ENCODE measurements at places on chromosomes 16 and 17.

DNA sequence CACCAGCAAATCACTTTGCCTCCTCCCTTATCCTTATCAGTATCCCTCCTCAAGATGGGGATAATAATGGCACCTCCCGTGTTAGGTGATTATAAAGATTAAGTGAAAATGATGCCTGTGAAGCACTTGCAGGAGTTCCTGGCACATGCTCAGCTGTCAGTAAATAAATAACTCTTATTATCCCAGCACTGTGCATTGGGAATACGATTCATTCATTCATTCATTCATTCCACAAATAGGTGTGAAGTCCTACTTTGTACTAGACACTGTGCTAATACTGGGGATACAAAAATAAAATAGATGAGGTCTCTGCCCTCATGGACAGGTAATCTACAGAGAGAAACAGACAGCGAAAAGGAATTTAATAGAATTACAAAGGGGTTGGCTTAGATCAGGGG lies 2.0 kb downstream of the XYLT2 start:
- DNase-seq = no peak

DNA sequence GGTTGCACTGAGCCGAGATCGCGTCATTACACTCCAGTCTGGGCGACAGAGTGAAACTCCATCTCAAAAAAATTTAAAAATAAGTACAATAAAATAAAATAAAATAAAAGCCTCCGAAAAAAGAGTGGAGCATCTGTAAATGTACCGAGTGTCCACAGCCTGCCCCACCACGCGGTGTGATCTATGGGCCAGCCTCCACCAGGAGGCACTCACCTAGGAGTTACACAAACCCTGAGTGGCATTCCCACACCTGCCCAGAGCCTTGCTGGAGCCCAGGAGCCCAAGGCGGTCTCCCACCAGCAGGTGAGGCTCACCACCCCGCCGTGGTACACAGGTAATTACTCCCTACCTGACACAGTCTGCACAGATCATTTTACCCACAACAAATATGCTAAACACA lies 183.2 kb downstream of the ZNF423 start:
- no peak for DNase-seq

GRCh38 chr17:59832883-59833379 lies 59.8 kb downstream of the TUBD1 start:
- DNase-seq = no peak

DNA sequence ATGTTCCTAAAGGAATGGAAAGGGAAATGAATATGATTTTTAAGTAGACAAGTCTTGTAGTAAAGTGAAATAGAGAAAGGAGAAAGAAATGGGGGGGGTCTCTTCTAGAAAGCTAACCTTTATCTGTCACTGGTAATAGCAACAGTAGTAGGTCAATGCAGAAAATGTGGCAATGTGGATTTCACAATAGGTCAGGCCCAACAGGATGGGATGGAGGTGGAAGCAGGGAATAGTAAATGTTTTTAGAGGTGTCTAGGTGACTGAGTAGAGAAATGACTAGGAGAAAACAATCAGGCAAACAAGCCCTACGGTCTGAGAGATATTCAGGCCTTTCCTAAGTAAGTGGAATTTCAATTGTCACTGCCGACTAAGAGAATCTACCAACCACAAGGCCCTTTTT lies 6.0 kb upstream of the RSKR start:
- DNase-seq = no peak

- no peak for DNase-seq
Observed at GRCh38 chr16:12904329-12904671, 2.9 kb downstream of the SHISA9 start.

- DNase-seq = no peak
Observed at GRCh38 chr17:76309461-76309860, 1.4 kb upstream of the QRICH2 start.

DNA sequence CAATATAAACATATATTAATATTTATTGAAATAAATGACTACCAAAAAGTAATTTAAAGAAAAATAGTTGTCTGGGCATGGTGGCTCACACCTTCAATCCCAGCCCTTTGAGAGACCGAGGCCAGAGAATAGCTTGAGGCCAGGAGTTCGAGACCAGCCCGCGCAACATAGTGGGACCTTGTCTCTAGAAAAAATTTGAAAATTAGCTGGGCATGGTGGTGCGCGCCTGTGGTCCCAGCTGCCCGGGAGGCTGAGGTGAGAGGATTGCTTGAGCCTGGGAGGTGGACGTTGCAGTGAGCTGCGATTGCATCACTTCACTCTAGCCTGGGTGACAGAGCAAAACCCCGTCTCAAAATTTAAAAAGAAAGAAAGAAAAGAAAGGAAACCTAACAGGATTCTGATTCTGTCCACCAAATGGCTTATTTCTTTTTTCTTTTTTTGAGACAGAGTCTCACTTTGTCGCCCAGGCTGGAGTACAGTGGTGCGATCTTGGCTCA lies 3.4 kb upstream of the BPTF start:
- no peak for DNase-seq

- no peak for DNase-seq
Observed at GRCh38 chr17:82493226-82493781, 26.2 kb upstream of the FOXK2 start.

GRCh38 chr17:58371300-58371950 lies 19.4 kb upstream of the SUPT4H1 start:
- DNase-seq = no peak

DNA sequence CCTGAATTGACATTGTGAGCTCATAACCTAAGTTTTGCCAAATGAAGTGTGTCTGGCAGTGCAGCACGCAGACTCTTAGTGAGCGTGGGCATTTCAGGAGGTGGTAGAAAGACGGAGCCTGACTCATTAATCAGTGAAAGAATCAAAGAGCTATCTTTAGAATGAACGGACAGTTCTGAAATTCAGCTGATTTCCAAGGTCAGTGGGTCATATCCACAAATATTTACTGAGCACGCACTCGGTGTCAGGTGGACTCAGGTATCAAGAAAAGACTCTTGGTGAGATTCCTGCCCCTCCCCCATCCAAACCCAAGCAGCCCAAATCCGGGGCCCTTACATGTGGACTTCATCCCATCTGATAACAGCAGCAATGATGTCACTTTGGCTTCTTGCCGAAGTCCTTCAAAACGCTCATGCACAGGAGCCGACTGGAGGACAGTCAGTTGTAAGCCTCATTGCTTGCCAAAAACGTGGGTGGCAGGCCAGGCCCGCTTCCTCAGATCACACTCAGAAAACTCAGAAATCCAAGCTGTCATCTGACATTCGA lies 185.8 kb downstream of the HS3ST3A1 start:
- DNase-seq = no peak

DNA sequence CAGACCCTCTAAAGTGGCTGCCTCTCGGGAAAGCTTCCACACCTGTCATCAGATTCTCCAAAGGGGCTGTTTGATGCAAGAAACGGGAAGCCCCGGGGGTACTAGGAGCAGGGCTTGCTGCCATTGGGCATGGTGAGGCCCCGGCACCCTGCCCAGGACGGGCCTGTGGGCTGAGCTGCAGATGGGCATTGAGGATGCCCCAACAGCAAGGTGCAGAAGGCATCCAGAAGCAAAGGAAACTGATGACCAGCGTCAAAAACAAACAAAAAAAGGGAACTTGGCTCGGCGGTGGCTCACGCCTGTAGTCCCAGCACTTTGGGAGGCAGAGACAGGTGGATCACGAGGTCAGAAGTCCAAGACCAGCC lies 1.5 kb upstream of the LIMD2 start:
- DNase-seq = no peak

- peak; percentile 19 for DNase-seq
Observed at GRCh38 chr16:17211797-17212196, 259.0 kb downstream of the XYLT1 start.

Measured in activated naive CD4-positive, alpha-beta T cell treated with anti-CD3 and anti-CD28 coated beads, Interleukin-2, amount 50 U/mL, for 16 hours (primary cell).